Placental pericyte (primary cell): ENCODE measurements at places on chromosomes 3 and 15. TPM values are rescaled to one million over a fixed set of nuclear protein-coding genes. Genes with fewer than 3 reads are reported as not detected.

PLOD2 gene
- total RNA-seq, result 211 and 312 TPM in 2 replicates

CTDSPL gene
- total RNA-seq, result 30.4 and 37.8 TPM in 2 replicates

DVL3 gene
- 58.4 and 68.9 TPM in 2 replicates for total RNA-seq

SNTN gene
- not detected in 2 replicates for total RNA-seq

CHRNA7 gene
- under 0.01 and 0.22 TPM in 2 replicates for total RNA-seq

TMEM212 gene
- not detected in 2 replicates for total RNA-seq

GOLGA6D gene
- not detected in 2 replicates for total RNA-seq

TRIM71 gene
- not detected in 2 replicates for total RNA-seq

FOXL2NB gene
- total RNA-seq, result 0.66 and 24.1 TPM in 2 replicates
